ENCODE measurements at places on chromosomes 4 and X. TPM values are rescaled to one million over a fixed set of nuclear protein-coding genes. Genes with fewer than 3 reads are reported as not detected.

The RHOXF1 gene
- 0.72 TPM for total RNA-seq

DNA sequence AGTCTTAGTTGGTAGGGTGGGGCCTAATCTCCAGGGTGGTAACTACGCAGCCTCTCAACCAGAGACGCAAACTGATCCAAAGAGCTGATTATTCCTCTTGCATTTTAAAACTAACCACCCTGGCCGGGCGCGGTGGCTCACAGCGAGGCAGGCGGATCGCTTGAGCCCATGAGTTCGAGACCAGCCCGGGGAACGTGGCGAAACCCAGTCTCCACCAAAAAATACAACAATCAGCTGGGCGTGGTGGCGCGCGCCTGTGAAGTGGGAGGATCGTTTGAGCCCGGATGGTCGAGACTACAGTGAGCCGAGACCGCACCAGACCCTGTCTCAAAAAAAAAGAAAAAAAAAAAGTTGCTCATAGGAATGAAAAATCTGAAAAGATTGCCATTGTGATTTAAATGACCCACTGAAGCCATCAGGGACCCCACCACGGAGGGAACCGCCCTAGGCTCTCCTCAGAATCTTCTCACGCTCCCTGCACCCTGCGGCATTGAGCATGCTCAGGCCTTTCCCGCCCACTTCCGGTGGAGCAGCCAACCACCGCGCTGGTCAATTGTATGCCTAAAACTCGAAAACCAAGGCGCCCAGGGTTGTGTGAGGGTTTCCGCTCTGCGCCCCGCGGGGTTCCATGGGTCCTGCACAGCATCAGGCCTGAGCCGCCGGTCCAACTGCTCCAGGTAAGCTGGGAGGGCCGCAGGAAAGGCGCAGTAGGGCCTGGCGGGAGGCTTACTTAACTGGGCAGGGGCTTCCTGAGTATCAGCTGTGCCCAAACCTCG lies at the start of gene TRIM60:
Gene TRIM60 (plus strand): TSS at position 564 of the 776 bp plus-strand sequence. CDS start 8,074 bp downstream, outside the sequence.
- DNase-seq = no peak

DNA sequence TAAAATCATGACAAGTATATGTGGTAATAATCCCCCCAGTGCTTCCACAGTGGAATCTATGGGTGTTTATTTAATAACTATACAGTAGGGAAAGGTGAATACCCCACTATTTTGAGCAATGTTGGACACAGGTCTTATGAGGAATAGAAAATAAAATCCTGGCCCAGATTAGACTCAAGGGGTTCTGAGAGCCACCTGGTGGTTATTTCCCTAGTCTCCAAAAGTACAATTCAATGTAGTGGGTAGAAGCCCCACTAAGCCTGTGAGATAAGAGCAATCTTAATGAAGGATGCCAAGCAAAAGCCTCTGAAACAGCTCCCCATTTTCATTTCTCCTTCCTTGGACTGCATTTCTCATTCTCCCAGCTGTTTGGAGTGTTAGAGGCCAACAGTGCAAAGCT lies 328.2 kb upstream of the NR3C2 start:
- DNase-seq = no peak

GRCh38 chrX:73182502-73183114 lies 32.0 kb downstream of the NAP1L2 start:
- no peak for DNase-seq

The PGAM4 gene
- total RNA-seq = not detected

DNA sequence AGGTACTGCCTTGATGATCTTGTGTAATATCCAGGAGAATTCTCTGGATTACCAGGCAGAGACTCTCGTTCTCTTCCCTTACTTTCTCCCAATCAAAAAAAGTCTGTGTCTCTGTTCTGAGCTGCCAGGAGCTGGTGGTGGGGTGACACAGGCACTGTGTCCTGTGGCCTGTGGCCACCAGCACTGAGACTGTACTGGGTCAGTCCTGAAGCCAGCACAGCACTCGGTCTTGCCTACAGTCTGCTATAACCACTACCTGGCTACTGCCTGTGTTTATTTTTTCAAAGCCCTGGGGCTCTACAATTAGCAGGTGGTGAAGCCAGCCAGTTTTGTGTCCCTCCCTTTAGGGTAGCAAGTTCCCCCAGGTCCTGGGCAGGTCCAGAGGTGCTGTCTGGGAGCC lies 331.1 kb upstream of the MAGEB18 start:
- no peak for DNase-seq

DNA sequence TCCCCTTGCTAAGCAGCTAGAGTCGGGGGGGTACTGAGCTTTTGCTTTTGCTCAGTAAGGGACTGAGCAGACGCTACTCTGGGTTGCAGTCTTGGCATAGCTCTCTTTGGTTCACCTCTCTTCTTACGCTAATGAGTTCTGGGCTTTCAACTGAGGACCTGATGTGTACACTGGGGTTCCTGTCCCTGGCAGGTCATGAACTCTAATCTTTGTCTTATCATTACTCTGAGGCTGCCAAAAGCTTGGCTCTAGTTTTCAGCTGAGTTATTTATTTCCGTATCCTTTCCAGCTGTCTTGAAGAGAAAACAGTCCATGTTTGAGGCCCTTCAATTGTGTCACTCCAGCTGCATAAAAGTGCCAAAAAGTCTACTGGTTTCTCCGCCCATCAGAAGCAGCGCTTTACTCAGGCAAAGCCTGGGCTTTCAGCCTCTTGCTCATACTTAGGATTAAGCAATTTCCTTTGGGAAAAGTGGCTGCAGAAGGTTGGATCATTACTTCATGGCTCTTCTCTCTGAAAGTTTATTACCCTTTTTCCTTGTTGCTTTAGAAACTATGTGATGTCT lies 121.0 kb upstream of the STOX2 start:
- DNase-seq = no peak

DNA sequence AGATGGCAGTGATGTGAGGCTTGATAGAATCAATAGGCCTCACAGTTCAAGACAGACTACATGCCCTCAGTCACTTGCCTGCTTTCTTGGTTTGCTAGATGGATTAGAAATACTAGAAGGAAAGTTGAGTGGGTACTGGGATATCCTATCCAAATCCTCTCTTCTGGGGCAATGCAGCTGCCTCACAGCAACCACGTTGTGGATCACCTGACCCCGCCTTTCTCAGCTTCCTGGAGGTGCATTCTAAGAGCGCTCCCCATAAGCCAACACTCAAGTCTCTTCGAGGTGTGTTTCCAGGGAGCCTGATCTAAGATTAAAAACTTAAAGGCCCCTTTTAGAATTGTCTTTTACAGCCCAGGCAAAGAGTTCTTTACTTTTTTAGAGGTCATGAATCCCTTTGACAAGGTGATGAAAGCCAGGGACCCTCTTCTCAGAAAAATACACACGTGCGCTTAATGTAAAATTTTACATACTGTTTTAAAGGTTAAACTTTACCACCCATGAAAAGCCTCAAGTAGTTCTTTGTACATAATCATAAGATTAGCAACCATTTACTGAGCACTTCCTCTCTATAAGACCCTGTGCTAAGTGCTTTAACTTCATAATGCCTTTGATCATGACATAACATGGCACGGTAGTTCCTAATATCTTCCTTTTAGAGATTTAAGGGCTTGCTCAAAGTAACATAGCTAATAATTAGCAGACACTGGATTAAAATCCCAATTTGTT lies 840 bp upstream of the RPL34 start:
- DNase-seq = no peak

DNA sequence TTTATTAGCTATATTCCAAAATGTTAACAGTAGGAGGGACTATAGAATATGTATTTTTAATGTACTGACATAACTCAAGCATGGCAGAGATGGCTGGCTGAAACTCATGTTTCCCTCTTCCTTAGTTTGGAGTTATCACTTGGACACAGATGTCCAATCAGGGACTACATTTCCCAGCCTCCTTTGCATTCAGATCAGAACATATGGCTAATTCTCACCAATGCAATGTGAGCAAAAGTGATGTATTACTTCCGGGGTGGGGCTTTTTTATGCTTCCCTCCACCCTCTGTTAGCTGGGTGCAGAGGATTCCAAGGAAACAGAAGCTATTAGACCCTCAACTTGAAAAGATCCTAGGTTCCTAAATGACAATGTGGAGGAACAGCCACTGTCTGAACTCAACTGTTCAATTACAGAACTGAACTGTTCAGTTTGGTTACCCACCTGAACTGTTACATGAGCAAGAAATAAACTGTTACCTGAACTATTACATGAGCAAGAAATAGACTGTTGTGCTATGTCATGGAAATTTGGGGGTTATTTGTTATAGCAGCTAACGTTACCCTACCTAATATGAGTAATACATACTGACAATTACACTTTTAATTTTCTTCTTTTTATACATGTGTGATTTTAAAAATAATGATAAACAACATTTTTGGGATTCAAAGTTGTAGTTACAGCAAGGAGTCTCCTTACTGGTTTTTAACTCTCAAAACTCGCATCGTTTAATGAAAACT lies 29.6 kb upstream of the ERVMER34-1 start:
- DNase-seq = no peak

The SLC26A1 gene
- total RNA-seq = 0.20 TPM

The GAGE12J gene
- total RNA-seq = not detected

The AFM gene
- not detected for total RNA-seq
